AG10803 (cell line): ENCODE measurements at places on chromosomes 16 and 17.

DNA sequence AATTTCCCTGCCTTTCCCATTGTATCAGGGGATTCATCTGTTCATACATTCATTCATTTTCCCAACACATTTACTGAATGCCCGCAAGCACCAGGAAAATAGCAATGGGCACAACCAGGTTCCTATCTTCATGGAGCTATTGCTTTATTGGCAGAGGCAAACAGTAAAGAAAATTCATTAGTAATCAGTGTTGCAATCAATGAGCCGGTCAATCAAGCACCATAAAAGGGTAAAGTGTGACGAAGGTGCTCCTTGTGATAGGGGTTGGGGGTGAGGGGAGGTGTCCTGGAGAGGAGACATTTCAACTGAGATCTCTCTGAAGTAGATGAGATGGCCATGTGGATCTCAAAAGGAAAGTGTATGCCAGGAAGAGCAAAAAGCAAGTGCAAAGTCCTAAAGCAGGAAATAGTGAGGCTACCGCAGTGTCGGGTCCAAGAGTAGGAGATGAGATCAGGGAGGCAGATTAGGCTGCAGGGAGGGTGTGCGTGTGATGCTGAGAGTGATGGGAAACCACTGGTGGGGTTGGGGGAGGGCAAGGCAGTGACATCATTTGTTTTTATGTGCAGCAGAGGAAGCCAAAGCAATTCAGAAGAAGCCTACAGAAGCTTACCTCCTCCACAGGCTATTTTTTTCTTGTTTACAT lies 28.4 kb downstream of the CDH13 start:
- DNase-seq = peak; percentile 89

GRCh38 chr16:17379121-17379571 lies 91.6 kb downstream of the XYLT1 start:
- peak; percentile 88 for DNase-seq

GRCh38 chr17:37405955-37406634 lies 541 bp downstream of the ACACA start:
- peak; percentile 4 for DNase-seq

DNA sequence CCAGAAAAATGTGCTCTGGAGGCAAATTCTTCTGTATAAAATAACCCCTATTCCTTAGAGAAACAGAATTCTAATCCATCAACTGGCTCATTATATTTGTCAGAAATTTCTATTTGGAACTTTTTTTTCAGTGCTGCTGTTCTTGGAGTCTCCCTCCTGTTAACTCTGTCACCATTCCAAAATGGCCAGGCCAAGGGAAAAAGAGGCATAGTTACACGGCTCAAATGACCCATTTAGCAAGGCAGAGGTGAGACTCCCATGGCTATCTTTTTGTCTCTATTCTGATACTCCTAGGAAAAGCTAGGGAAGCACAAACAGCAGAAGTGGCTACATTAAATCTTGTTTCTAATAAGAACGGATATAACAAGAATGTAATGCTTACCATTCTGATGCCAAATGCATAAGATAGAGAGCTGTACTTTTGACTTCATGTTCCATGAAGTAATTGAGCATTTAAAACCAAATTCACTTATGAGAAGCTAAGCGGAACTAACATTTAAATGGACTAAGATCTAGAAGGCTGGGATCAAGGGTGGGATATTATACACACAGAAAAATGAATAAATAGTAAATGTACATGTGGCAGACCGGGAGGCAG lies 64.4 kb upstream of the CORO6 start:
- DNase-seq = no peak

GRCh38 chr16:69319381-69319780 lies 8.2 kb downstream of the VPS4A start:
- DNase-seq = no peak
